ENCODE measurements at places on chromosomes 16 and 17.

DNA sequence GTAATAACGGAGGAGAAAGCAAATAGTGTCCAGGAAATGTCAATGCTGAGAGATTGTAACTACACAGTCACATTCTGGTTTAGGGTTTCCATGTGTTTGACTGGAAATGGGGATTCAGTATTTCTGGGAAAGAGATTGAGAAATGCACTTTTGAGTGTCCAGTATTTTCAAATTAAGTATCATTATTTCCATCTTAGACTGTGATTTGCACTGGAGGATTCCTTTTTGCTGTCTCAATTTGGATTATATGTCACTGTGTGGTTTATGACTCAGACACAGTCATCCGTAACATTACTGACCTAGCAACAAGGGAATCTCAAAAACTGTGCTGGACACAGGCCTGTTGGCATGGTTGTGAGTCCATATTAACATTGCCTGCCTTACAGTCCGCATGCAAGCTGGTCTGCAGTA, 681.4 kb downstream of the CDH11 start:
- DNase-seq = no peak

DNA sequence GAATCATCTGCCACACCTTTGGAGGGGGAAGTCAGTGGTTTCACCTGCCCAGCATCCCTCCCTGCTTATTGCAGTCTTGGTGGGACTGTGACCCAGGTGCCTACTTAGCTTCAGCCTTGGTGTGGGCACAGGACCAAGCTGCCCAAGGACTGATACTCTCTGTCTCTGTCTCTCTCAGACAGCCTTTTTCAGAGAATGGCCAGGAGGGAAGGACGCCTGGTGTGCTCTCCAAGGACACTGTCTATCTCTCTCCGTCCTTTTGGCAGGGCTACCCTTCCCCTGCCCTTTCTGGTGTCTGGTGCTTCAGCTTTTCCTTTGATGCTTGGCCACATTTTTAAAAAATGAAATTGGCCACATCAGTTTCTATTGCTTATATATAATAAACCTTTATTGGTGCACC, 19.6 kb downstream of the PIK3R6 start:
- DNase-seq = no peak

GRCh38 chr16:73616166-73616753, 568.3 kb upstream of the ZFHX3 start:
- no peak for DNase-seq

- DNase-seq = peak; percentile 32
Measured at GRCh38 chr17:56834380-56835263, 671 bp downstream of the DGKE start.

DNA sequence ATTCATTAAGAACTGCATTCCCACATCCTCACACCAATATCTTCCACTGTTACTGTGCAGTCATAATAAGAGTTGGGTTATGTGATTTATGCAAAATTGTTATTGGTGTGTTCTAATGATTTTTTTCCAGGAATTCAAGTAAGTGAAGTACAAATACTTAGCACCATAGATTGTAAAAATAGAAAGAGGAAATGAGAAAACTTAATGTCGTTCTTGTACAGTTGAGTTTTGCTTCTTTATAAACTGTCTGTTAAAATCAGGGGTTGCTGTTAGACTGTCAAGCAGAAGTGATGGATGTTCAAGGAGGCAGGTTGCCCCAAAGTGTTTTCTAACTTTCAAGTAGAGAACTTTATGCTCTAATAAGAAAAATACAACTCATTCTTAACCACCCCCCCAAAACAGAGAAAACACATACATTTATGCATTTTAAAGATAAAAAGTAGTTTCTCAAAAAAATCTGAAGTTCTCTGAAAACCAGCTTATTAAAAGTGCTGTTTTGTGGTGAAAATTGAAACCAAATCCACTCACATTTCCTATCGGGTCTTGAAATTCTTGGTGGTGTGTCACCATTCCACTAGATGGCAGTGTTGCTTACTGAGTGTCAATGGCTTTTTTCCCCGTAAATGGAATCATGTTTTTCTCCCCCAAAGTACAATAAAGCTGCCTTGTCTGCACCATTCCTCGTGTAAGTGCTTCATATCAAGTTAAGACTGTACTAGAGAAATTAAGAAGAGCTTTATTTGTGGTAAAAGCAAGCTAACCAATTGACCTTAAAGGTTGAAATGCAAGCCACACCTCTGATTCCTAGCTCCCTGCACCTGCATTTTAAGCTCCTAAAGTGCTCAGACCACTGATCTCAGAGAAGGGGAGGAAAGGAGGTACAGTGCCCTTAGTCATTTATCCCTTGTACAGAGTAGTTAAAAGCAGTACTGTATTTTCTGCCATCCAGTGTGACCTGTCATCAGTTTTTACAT, 4.7 kb upstream of the IGSF6 start:
- no peak for DNase-seq

GRCh38 chr17:74454197-74455024, 12.0 kb upstream of the CD300A start:
- DNase-seq = peak; percentile 98

GRCh38 chr17:51725185-51725584, 433.3 kb downstream of the CA10 start:
- no peak for DNase-seq

GRCh38 chr17:35906191-35906925, 24.2 kb downstream of the RDM1 start:
- DNase-seq = no peak
